ENCODE measurements at places on chromosomes 5 and 9.

DNA sequence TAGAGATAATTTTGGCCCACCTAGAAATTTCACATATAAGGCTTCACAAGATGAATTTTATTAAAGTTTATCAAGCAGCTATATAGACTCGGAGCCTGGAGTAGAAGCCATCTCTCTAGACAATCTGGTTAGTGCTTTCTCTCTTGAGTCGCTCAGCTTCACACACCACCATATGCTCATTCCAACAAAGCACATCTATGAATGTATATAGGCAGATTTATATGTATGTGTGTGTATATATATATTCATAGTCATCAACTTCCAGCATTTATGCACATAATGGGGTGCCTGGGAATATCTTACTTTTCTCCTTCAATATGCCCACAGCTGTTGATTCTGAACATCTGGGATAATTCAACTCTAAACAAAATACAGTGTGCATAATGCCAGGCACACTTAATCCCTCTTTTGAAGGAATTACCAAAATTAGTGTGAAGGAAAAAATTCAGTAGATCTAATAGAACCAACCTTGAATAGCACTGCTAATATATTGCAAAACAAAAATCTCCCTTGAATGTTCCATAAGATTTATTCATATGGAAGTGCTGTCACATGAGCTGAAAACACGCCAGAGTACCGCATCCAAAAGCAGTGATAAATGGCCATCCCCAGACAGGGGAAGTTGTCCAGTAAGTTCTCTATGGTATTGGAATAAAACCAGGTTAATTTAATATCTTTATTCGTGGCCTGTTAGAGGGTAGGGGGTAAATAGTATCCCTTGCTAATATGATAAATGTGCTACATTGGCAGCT is 56.0 kb upstream of the MOCS2 start:
- no peak for DNase-seq

DNA sequence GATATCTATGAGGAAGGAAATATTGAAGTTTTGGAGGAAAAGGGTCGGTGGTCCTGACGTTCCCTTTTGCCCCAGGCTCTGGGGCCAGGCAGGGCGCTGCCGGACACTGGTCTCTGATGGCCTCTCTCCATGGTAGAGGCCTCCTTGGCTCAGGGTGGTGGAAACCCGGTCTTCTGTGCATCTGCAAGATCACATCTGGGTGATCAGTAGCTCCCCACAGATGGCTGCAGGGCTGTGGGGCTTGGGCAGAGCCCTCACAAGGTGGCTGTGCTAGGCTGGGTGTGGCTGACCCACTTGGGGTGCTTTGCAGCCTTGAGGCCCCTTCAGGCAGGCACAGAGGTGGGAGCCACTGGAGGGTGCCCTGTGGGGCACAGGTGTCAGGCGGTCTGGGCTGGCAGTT is 53.9 kb upstream of the RNU6ATAC start:
- no peak for DNase-seq

GRCh38 chr9:38067859-38068681 is 957 bp downstream of the SHB start:
- no peak for DNase-seq

- no peak for DNase-seq
These were observed 1.3 kb downstream of the NPDC1 start for GRCh38 chr9:137044502-137045177.

DNA sequence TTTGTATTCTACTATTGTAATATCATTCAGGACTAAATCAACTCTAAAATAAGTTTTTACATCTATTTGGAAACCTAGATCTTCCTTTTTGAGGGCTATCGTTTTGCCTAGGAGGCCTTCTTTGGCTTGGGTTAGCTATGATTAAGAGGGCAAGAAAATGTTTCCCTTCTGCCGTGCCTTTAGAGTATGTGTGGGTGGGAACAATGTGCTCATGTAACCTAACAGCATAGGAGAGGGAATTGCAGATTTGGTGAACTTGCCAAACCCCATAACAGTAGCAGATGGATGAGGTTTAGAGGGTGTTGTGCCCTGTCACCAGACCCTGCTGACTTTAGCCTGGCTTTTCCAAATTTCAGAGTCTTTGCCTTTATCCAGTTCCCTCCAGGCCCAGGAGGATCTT is 339.0 kb downstream of the ADGRV1 start:
- no peak for DNase-seq

GRCh38 chr5:145658435-145658834 is 176.7 kb downstream of the PRELID2 start:
- DNase-seq = no peak

- peak; percentile 67 for DNase-seq
These were observed 87.8 kb upstream of the TNFAIP8 start for GRCh38 chr5:119267958-119268386.

- no peak for DNase-seq
These were observed 128.9 kb downstream of the ERCC6L2 start for GRCh38 chr9:96004379-96004778.

DNA sequence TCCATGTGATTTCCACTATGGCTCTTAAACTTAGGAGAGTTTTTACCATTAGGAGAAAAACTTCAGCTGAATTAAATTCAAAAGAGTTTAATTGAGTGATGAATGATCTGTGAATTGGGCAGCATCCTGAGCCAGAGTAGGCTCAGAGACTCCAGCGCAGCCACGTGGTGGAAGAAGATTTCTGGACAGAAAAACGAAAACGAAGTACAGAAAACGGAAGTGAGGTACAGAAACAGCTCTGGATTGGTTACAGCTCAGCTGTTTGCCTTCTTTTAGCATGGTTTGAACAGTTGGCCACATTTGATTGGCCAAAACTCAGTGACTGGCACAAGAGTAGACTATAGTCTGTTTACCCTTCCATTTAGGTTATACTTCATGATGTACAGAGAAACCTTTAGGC is 69.2 kb upstream of the PLPP1 start:
- no peak for DNase-seq

DNA sequence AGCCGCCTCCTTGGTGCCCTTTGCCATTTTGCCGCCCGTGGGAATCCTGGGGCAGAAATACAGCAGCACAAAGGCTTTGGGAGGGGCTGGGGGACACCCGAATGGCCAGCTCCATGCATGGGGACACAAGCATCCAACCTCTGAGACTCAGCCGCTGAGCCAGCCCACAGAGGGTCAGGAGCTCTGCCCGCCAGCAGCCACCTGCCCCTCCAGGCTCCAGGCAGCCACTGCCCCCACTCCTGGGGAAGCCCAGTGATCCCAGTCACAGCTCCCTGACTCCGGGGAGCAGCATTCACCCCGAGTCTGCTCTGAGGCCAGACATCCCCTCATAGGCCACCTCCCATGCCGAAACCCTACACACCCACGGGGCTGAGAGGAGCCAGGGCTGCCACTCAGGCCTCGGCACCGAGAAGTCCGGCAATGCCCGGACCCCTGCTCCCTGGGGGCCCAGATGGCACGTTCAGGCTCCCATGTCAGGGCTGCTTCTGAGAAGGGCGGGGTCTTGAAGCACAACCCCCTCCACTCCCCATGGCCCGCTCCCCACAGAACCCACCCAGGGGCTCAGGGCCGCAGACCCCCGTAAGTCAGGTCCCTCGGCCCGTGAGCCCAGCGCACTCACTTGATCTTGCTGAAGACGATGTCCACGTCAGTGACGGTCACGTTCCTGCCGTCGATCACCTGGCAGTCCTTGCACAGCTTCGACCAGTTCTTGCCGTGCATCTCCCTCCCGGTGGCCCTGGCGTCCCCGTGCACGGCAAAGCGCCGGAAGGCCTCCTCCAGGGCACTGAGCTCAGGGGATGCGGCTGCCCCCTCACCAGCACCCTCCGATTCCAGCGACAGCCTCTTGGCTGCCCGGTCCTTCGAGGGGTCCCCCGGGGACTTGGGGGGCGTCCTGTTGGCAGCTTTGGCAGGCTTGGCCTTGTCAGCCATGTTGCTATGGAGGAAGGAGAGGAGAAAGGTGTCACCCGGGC is 15.7 kb downstream of the TPPP start:
- DNase-seq = no peak

DNA sequence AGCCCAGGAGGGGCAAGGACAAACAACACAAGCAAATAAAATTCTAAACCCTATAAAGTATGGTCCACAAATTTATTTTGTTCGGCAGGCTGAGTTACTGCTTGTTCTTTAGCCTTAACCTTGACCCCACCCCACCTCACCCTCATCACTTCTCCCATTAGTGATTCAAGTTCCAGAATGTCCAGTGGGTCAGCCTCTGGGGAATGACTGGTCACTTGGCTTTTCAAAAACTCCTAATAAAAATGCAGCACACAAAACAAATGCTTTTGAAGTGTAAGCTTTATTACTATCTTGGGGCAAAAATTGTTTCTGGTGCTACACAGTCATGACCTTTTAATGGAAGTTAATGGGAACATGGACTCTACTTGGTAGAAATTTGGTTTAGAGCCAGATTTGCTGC is 142.1 kb downstream of the MPDZ start:
- DNase-seq = no peak

DNA sequence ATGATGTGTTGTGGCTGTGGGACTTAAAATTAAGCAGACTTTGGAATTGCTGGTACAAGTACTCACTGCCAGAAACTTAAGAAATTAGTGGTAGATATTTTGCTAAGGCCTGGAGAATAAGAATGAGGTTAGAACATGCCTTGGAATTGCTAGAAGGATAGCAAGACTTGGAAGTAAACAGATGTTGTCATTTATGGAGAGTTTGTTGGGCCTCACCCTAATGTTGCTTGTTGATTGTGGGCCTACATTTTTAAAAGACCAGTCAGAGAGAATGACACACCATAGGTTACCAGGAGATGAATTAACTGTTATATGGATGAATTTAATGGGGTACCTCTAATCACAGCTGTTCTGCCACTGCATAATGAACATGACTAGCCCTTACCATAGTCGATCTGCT is 120.1 kb upstream of the GAS1 start:
- DNase-seq = no peak

DNA sequence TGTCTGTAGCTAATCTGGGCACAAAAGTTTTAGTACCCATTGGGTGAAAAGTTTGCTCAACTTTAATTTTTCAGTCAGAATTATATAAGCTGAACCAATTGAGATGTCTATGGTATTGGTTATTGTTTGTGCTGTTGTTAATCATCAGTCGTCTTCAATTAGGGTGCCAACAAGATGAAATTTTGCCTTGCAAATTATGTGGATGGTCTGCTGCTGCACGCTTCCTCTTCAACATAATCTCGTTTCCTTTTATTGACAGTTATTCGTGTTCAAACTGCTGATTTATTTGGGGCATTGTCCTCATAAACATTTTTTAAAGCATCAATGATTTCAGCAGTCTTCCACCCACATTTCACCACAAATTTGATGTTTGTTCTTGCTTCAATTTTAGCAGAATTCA is 194.0 kb downstream of the HTR1A start:
- no peak for DNase-seq

- DNase-seq = no peak
These were observed 28.4 kb upstream of the TRIO start for GRCh38 chr5:14114615-14115251.

Measured in activated CD4-positive, alpha-beta T cell treated with anti-CD3 and anti-CD28 coated beads for 4 hours (primary cell).